NCI-H1930 (cell line): ENCODE measurements at places on chromosomes 5 and 9.

GRCh38 chr5:122756264-122756911 lies 18.5 kb upstream of the SNX2 start:
- DNase-seq, result no peak

DNA sequence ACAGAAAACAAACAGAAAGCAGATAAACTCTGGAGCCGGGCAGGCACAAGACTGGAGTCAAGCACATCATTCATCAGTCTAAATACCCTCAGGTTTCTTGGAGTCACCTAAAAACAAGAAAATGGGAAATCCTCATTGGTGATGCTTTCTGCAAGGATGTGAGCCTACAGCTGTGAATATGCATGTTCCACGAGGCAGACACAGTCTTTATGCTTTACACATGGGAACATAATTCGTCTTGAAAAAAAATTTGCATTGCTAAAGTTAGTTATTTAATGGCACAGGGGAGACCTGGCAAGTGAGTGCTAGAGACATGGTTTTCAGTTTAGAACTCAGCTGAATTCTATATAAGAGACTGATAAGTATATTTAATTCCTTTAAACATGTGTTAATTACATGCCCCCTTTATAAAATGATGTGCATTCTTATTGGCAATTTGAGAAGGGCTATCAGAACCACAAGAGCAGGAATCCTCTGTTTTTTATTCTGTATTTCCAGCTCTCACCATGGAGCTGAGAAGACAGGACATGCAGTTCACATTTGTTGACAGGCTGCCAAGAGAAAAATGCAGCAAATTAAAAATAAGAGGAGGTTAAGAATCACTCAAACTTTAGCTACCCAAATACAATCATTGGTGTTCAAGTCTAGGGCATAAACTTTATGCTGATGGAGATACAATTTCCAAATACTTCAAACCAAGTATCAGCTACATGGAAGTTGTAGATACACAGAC lies 438.0 kb upstream of the MPDZ start:
- DNase-seq, result no peak

DNA sequence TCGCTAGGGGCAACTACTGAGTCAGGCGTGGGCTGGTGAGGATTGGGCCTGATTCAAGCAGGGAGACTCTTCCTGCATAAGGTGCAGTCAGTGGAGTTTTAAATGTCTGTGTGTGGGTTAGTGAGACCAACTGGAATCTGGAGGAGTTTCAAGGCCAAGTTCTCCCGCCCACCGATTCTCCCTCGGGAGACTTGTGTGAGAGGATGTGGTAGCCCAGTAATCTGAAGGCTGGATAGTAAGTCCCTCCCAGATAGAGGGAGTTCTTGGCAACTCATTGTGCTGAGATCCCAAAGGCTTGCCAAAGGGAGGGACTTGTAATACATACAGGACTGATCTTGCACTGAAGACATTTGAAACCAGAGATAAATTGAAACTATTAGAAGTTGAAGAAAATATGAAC lies 51.8 kb downstream of the WDR36 start:
- no peak for DNase-seq

DNA sequence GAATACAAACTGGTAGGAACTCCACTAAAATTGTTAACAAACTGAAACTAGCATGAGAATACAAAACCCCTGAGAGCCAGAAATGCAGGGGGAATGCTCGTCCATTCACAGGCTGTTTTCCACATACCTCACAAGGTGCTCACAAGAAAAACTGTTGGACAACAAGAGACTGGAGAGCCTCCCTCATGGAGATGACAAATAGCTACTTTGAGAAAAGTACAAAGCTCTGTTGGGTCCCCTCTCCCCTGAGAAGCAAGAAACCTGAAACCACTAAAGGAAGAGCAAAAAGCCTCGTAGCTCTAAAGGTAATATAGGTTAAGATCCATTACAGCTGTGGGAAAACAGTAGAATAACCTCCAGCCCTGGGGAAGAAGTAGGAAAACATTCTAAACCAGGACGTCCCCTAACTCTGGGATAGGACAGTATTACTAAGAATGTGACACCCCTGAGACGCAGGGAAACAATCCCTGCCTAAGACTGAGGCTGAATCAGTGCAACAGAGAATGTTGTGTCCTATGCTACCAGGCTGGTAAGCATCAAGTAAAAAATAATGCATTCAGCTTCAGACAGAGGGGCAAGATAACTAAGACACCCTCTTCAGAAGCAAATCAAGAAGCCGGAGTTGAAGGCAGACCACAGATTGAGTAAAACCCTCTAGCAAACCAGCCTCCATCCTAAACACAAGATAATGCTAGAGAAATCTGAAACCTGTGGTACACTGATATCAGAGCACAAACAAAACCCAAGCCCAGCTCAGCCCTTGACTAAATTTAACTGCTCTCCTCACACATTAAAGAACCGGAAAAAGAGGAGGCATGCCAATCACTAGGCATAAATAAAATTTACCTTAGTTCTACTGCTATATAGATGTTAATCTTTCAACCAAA lies 160.2 kb downstream of the SSBP2 start:
- DNase-seq, result no peak

- DNase-seq, result no peak
These were observed 148.7 kb downstream of the MLLT3 start for GRCh38 chr9:20473515-20474013.

GRCh38 chr5:9661316-9662015 lies 31.3 kb upstream of the TAS2R1 start:
- DNase-seq, result no peak

DNA sequence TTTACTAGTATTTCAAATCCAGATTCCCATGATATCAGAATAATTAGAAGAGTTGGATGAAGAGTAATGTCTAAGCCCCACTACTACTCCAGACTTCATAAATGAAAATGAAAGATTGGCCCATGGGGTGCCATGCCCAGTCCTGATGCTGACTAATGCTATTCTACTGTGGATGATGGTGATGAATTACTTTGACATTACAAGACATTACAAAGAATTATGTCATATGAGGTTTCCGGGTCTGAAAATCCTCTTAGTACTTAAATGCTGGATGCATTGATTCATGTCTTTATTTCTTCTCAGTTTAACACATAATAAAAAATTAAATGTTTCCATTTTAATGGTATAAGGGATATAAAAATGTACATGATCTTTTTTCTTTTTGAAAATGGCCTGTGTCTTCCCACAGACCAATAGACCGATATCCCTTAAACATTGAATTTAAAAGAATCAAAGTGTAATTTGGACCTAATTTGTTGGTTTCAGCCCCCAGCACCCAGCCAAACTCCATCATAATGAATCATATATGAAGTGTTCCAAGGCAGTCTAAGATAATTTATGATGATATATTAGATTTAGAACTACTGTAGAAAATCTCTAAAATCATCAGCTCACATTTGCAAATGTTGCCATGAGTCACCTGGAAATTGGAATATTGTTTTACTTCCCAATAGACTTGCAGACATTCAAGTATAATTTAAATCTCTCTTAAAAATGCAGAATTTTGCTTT lies 223.6 kb upstream of the SGCD start:
- DNase-seq, result no peak

DNA sequence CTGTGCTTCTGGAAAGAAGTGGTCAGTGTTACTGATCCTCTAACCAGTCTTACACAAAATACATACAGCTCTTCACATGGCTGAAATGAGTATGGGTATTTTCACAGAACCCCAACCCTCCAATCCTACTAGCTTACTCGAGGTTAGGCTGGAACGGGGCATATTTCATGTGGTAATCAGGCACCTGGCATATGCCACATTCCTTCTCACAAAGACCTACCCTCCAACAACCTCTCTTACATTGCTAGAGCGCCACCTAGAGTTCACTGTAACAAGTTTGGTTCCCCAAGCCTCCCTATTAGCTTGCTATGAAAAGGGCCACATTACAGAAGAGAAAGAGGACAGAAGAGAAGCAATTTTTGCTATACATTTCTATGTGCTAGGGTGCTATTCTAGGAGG lies 597.3 kb downstream of the PRELID2 start:
- DNase-seq, result peak; percentile 0

DNA sequence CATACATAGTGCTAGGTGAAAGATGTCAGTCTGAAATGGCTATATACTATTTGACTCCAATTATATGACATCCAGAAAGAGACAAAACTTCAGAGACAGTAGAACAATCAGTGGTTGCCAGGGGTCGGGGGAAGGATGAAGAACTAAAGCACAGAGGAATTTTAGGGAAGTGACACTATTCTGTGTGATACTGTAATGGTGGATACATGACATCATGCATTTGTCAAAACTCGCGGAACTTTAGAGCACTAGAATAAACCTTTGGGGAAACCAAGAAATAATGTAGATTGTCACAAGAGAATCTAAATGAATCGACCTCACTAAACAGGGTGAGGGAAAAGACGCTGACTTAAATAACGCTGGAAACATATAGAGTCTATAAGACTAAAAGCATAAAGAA lies 107.0 kb upstream of the RETREG1 start:
- no peak for DNase-seq

DNA sequence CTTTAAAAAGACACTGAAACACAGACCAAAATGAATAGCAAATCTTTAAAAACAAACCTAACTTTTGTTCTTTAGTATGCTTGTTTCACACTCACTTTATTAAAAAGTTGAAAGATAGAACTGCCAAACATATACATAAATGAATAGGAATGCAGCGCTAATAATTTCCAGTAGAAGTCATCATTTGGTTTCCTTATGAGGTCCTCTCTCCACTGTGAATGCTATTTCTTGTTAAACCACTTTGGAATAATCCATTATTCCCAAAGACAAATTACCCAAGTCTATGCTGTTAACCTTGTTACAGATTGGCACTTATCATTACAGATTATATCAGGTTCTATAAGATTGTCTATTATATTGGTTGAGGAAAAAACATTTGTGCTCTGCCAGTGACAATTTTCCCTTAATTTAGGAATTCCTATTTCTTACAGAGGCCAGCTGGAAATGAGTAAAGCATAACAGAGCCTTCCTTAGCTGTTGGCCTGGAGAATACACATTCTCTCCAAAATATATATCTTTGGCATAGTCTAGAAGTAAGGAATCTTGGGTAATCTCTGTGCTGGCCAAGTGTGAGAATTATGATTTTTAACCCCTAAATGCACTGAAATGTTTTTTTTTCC lies 29.3 kb upstream of the MINAR2 start:
- DNase-seq, result no peak

- no peak for DNase-seq
These were observed 38.6 kb downstream of the TGFBI start for GRCh38 chr5:136067422-136067821.

- no peak for DNase-seq
These were observed 69.4 kb upstream of the ADAMTS2 start for GRCh38 chr5:179414459-179415261.

GRCh38 chr9:69549310-69550202 lies 122.6 kb downstream of the APBA1 start:
- DNase-seq, result peak; percentile 6

GRCh38 chr9:35579130-35579529 lies 25.9 kb upstream of the TESK1 start:
- no peak for DNase-seq

GRCh38 chr9:104843644-104844240 lies 79.8 kb downstream of the NIPSNAP3B start:
- no peak for DNase-seq

- no peak for DNase-seq
These were observed 235.1 kb downstream of the SPOCK1 start for GRCh38 chr5:137264041-137264440.

DNA sequence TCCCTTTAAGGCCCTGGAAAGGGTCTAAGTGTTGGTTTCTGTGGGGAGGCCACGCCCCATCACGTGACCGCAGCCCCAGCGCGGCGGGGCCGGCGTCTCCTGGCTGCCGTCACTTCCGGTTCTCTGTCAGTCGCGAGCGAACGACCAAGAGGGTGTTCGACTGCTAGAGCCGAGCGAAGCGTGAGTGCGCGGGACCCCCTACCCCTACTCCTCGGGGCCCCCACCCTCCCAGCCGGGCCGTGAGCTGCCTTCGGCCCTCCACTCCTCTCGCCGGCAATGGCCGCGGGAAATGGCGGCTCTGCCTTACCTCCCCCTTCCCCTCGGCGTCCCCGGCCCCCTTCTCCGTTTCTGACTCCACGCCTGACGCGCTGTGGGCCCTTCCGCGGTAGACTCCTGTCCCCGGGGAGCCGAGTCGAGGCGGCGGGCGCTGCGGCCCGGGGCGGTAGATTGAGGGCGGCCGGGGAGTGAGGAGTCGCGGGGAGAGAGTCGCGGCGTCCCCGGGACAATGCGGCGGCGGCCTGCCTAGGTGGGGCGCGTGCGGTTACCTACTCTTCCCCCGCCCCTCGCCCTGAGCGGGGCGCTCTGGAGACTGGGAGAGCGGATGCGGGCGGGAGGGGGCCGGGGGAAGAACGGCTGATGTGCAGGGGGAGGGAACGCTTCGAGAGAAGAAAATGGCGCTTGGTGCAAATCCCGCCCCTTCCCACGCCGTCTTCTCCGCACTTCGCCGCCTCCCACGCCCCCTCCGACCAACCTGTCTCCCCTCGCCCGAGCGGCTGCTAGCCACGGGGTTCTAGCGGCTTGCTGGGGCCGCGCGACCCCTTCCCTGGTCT lies at the start of gene SUB1:
TSS of gene SUB1 (plus strand) at position 112 of the 830 bp plus-strand sequence. CDS start 2,956 bp downstream, outside the sequence.
- DNase-seq, result peak; percentile 97

DNA sequence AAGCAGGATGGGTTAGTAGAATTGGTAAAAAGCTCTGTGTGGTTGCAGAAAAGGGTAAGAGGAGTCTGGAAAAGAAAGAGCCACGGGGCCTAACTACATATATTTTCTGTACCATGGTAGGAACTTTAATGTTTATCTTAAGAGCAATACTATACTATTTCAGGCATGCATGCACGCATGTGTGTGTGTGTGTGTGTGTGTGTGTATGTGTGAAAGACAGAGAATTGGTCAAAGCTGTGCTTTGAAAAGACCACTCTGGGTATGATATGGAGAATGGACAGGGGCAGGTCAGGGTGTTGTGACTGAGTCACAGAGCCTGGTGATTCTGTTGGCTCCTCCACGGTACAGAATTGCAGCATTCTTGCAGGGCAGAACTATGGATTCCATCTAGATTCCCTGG lies 339.3 kb downstream of the SLIT3 start:
- no peak for DNase-seq

- peak; percentile 86 for DNase-seq
These were observed 96.8 kb downstream of the ZNF608 start for GRCh38 chr5:124649491-124650146.

DNA sequence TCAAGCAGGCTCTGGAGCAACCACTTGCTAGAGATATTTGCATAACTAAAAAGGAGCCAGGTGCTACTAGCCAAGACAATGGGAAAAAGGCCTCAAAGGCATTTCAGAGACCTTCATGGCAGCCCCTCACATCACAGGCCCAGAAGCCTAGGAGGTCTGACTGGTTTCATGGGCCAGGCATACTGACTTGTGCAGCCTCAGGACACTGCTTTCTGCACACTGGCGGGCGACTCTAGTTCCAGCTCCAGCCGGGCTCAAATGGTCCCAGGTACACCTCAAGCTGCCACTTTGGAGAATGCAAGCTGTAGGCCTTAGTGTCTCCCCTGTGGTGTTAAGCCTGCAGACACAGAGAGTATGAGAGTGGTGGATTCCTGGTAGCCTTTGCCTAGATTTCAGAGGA lies 27.1 kb downstream of the COX7C start:
- DNase-seq, result no peak
